ENCODE measurements at places on chromosomes 1 and 21. TPM values are rescaled to one million over a fixed set of nuclear protein-coding genes. Genes with fewer than 3 reads are reported as not detected.

The CAPN8 gene
- total RNA-seq: 0.09 TPM

The ERI3 gene
- 35.8 TPM for total RNA-seq

The NDUFV3 gene
- 36.3 TPM for total RNA-seq

The KCNJ9 gene
- total RNA-seq: 0.09 TPM

The KIRREL1 gene
- 73.5 TPM for total RNA-seq

The DEGS1 gene
- 45.6 TPM for total RNA-seq

The OR2T2 gene
- not detected for total RNA-seq

The SLFNL1 gene
- 0.60 TPM for total RNA-seq

The KIAA0319L gene
- total RNA-seq: 31.1 TPM

The NT5C1A gene
- not detected for total RNA-seq

The SLC2A5 gene
- 2.0 TPM for total RNA-seq

The PRKCZ gene
- 8.5 TPM for total RNA-seq

The DNALI1 gene
- total RNA-seq: 9.8 TPM

The SERTAD4 gene
- 0.17 TPM for total RNA-seq

The CA6 gene
- not detected for total RNA-seq

The NCAM2 gene
- 3.9 TPM for total RNA-seq

The CASZ1 gene
- total RNA-seq: under 0.01 TPM

The OLFML3 gene
- 177 TPM for total RNA-seq

The MSH4 gene
- total RNA-seq: 0.52 TPM

The PLA2G2A gene
- total RNA-seq: not detected

The CORT gene
- total RNA-seq: not detected

The MMEL1 gene
- 0.16 TPM for total RNA-seq

The HORMAD1 gene
- 0.16 TPM for total RNA-seq

The SYTL1 gene
- 0.32 TPM for total RNA-seq

The LCE1C gene
- not detected for total RNA-seq

The CAMK2N1 gene
- total RNA-seq: 40.8 TPM

The SLAMF8 gene
- not detected for total RNA-seq

The BGLAP gene
- 0.26 TPM for total RNA-seq

The TENT5C gene
- total RNA-seq: 1.4 TPM

The AZIN2 gene
- 6.0 TPM for total RNA-seq

The PPP1R15B gene
- total RNA-seq: 8.1 TPM

The KIF14 gene
- total RNA-seq: 1.6 TPM

The OLIG2 gene
- not detected for total RNA-seq

The TINAGL1 gene
- total RNA-seq: 2.4 TPM

The BMP8A gene
- total RNA-seq: not detected

The LCE1D gene
- total RNA-seq: not detected

The S100A1 gene
- total RNA-seq: not detected

The GSTM5 gene
- total RNA-seq: 13.4 TPM

The STK40 gene
- 9.6 TPM for total RNA-seq

The ACBD6 gene
- total RNA-seq: 76.6 TPM

The RNF186 gene
- total RNA-seq: not detected

The PTGS2 gene
- 4.1 TPM for total RNA-seq

The S100PBP gene
- total RNA-seq: 37.0 TPM

The PCAT6 gene
- total RNA-seq: 0.16 TPM
